ENCODE measurements at places on chromosomes 7 and 10. TPM values are rescaled to one million over a fixed set of nuclear protein-coding genes. Genes with fewer than 3 reads are reported as not detected.

Gene TECPR1
- 28.1 TPM for total RNA-seq

Gene ELOVL3
- total RNA-seq, result not detected

Gene C10orf53
- not detected for total RNA-seq

Gene FGL2
- 77.9 TPM for total RNA-seq

Gene CLCN1
- total RNA-seq, result not detected

Gene AQP1
- total RNA-seq, result 2,113 TPM

Gene EVX1
- not detected for total RNA-seq

Gene CPA2
- total RNA-seq, result not detected

Gene LIPK
- not detected for total RNA-seq

- DNase-seq, result no peak
These were observed 3.1 kb downstream of the ABLIM1 start for GRCh38 chr10:114654822-114655575.

DNA sequence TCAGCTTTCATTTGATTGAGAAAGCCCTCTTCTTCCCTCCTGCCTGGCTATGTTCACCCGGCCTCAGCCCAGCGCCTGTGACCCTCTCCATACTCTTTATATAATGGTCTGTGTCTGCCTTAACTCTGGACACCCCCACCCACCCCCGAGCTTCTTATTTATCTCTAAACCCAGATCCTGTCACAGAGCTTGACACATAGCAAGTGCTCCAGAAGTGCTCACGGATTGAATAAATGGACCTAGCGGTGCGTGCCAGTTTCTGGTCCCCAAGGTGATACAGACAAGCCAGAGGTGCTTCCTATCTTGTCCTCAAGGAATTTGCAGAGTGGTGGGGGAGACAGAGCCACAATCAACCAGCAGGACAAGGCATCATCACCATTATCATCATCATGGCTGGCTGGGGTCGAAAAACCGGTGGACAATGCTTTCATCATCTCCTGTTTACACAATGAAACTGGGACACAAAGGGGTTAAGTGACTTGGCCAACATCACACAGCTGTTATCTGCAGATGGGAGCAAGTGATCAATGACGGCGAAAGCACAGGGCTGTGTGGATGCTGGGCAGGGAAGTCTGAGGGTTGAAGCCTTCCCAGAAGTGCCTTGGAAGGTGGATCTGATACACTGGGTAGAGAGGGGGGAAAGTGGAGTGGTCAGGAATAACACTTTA, 2.2 kb upstream of the LOXL4 start:
- no peak for DNase-seq

- DNase-seq, result no peak
These were observed 71.2 kb upstream of the AOAH start for GRCh38 chr7:36795451-36796021.

DNA sequence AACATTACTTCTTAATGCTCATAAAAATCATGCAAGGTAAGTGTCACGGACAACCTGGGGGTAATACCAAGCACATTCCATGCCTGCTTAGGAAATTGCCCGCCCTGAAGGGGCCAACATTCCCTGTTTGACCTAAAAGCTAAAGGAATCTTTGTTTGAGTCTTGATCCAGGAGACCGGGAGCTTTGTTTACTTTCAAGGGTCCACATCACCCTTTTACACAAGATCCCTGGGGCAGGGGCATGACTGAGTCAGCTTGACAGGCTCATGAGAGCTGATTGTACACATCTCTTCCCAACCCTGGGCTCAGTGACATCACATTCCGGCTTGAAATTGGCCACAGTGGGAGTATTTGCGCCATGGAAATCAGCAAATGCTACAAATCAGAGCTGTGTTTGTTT, 248.1 kb upstream of the HABP2 start:
- DNase-seq, result no peak

GRCh38 chr10:117929327-117930067, 117.2 kb downstream of the RAB11FIP2 start:
- DNase-seq, result no peak

GRCh38 chr10:83212632-83213334, 926.5 kb upstream of the GHITM start:
- DNase-seq, result no peak

DNA sequence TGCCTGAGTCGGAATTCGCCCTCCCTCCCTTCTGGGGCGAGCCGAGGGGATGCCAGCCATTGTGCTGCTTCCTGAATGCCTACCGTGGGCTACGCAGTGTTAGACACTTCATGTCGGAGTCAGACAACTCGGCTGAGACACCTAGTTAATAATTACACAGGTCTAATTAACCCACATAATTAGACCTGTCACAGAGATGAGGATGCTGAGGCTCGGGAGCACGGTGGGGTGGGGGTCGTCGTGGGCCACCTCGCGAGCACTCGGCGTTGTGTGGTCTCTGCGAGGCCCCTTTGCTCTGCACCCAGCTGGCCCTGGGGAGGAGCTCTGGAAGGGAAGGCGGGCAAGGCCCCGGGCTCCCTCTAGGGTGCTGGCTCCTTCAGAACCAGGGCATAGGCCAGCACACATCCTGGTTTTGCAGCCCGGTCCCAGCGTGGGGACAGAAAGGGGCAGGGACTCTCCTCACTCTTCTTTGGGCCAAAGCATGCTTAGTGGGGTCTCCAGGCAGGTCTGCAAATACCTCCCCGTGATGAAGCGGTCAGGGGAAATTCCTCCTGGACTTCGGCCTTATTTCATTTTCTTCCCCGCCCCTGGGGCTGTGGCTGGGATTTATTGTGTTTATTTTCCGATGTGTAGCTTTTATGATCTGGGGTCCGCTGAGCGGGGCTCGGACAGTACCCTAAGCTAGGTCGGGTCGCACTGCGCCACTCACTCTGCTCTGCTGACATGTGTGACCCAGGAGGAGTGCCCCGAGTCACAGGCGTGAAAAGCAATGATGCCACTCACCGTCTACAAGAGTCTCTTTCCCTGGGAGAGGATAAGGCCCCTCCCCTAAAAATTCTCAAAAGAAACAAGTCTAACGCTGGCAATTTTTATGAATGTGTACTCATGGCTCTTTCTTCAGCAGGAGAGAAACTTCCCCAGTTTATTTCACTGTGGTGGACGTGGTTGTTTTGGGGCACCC, 4.9 kb upstream of the FOXL3 start:
- DNase-seq, result no peak

- DNase-seq, result peak; percentile 22
These were observed 32.1 kb downstream of the JCAD start for GRCh38 chr10:30027057-30028005.

DNA sequence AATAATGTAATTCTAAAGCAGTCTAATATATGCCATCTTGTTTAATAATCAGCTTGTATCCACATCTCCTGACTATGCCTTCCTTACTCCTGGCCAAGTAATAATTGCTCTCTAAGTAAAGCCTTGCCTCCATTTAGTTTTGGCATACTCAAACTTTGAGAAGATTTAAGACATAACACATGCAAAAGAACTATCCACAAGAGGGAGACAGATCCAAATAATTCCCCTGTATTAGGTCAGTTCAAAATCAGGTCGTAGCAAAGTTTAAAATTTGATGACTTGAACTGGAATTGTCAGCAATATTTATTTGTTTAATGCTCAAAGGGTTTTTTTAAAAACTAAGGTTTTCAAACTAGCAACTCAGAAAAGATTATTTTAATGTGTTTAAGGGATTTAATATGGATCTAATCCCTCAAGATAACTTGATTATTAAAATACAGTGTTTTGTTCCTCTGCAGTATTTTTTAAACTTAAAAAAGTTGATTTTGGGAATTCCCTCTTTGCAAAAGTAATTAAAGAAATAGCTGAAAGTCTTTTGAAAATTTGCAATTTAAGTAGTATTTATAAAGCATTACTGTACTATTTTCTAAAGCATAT, 95.3 kb downstream of the HDAC9 start:
- DNase-seq, result no peak

- DNase-seq, result no peak
These were observed 247.7 kb upstream of the ZMIZ1 start for GRCh38 chr10:78821052-78821451.

- DNase-seq, result no peak
These were observed 45.8 kb downstream of the ZNF736 start for GRCh38 chr7:64359543-64359942.

DNA sequence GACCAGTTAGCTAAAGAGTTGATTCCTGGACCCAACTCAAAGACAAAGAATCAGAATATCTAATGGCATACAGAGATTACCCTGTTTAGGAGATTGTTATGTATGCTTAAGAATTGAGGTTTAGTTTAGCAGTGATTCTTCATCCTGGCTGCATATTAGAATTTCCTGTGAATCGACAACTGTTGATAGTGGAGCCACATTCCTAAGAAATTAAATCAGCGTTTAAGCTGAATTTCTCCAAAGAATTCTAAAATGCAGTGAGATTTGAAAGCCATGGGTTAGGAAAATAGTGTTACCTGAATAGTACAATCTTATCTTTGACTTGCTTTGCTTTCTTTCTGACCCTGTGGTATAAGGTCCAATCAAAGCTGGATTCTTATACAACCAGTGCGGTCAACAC, 16.4 kb upstream of the FERD3L start:
- DNase-seq, result no peak

DNA sequence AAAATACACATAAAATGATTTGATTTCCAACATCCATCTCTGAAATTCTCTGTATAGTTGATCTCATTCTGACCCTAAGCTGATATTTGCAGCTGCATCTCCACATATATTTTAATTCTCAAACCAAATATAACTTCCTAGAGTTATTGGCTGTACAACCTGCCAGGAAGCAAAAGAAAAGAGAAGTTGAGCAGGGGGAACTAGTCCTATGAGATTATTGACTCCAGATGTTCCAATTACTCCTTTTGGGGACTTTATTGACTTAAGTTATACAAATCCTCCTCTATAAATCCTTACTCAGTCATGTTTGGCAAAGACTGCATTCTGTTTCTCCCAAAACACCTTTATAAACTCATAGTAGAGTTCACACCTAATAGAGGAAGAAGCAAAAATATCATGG, 599.4 kb upstream of the ANKRD30A start:
- no peak for DNase-seq

GRCh38 chr10:47332371-47332770, 10.1 kb downstream of the GDF2 start:
- DNase-seq, result peak; percentile 38

GRCh38 chr10:125064681-125065492, 95.5 kb downstream of the CTBP2 start:
- DNase-seq, result no peak

GRCh38 chr7:141660259-141660658, 41.7 kb downstream of the DENND11 start:
- peak; percentile 18 for DNase-seq

DNA sequence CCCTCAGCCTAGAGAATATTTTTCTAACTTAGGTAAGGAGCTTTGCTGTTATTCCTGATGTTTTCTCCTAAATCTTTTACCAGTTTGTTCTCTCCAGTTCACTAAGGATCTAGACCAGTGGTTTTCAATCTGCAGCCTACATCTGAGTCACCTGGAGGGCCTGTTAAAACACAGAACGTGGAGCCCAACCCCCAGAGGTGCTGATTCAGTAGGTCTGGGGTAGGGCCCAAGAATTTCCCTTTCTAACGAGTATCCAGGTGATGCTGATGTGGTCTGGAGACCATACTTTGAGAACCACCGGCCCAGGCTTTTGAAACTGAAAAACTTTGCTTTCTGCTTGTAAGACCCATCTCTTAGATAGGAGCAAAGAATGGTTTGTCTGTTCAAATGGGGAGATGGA, 51.2 kb upstream of the KMT2E start:
- no peak for DNase-seq

- DNase-seq, result peak; percentile 59
These were observed 12.3 kb downstream of the KCNIP2 start for GRCh38 chr10:101831169-101831811.

- DNase-seq, result no peak
These were observed 12.8 kb upstream of the DRGX start for GRCh38 chr10:49408519-49409306.

DNA sequence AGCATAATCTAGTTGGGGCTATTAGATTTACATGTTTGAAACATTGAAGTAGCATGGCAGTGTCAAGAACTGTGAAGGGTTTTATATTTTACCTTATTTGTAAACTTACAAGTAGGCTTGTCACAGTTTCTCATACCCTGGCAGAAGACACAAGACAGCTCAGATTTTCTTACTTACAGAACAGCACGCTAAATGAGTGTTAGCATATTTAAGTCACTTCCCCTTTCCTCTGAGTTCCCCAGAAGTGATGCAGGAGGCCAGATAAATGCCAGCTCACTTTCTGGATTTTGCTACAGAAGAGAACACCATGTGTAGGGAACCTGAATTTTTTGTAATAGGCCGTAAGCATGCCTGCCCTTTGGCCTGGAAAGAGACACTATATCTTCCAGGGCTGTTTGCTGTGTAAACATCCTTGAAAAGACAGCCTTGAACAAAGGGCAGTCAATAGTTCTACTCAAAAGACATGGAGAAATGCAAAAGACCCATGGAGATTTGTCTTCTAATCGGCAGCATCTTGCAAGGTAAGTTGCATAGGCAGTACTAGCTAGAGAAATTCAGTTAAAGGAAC, 279.1 kb downstream of the PHF14 start:
- no peak for DNase-seq

GRCh38 chr10:98403812-98404504, 11.0 kb downstream of the PYROXD2 start:
- DNase-seq, result no peak

Measured in ascending aorta (tissue), 2 donors.